ENCODE measurements at places on chromosomes 4 and X.

GRCh38 chrX:114798907-114799306 lies 215.0 kb downstream of the HTR2C start:
- no peak for DNase-seq

DNA sequence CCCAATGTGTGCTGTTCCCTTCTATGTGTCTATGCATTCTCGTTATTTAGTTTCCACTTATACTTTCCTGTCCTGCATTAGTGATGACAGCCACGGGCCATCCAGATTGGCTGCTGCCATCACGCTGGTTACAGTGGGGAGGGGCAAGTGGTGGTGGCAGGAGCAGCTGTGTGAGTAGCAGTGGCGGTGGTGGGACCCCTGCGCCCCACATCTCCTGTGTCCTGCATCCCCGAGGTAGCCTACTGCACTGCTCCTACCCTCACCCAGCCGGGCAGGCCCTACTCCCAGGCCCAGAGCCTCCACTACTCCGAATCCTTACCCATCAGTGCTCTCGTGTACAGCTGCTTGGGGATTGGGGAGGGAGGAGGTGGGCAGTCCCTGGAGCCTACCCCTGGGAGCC lies 798.7 kb upstream of the AGA start:
- no peak for DNase-seq

GRCh38 chr4:2359591-2360395 lies 58.7 kb downstream of the ZFYVE28 start:
- DNase-seq: no peak

DNA sequence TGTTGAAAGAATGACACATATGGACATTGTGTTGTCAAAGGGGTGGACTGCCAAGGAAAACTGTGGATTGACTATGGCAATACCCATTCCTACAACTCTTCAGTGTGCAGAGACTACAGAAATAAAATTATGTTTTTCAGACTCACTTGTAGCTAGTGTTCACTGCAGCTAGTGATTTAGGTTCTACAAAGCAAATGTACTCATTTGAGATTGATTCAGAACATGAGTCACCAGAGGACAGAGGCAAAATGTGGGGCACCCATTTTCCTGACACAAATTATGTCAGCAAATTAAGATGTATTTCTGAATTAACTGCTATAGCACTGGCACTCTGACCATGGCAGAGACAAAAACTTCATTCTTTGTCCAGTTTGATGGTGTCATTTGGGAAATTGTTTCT lies 40.7 kb downstream of the SPCS3 start:
- no peak for DNase-seq

GRCh38 chr4:37995299-37995821 lies 35.2 kb downstream of the PTTG2 start:
- no peak for DNase-seq

DNA sequence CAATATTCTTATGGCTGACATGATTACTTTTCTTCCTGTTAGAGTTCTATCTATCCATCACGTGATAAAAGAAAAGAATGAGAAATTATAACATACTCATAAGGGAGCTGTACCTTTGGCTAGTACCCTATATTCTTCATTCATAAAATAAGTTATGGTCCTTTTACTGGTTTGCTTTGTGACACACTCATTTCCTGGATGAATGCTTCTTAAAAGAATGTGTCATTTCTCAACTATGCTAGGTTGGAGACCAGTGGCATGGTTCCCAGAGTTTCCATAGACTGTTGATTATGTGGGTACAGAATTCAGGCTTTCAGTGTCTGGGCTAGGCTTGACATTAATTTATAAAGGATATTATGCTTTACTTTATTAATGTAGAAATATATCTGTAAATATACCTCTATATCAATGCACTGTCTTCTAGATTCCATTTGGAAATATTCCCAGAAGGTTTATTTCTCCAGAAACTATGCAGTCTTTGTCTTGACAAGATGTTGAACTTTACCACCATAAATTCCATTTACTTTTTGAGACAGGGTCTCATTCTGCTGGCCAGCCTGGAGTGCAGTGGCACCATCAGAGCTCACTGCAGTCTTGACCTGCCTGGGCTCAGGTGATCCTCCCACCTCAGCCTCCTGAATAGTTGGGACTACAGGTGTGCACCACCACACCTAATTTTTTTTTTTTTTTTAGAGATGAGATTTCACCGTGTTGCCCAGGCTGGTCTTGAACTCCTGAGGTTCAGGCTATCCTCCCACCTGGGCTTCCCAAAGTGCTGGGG lies 23.8 kb downstream of the NUDT6 start:
- peak; percentile 79 for DNase-seq

GRCh38 chr4:2636331-2636730 lies 99.9 kb downstream of the FAM193A start:
- no peak for DNase-seq

DNA sequence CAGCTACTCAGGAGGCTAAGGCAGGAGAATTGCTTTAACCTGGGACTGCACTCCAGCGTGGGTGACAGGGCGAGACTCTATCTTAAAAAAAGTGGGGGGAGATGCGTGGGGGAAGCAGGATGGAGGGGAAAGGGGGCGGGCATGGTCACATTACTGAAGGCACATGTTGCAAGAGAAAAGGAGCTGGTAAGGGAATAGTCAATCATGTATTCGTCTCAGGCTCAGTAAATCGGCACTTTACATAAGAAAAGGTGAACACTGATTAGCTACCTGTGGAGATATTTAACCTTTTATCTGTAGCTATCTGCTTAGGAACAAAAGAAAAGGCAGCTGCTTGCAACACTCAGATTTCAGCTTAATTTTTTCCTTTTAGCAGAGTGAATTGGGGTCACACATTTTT lies 132.5 kb downstream of the PLS3 start:
- no peak for DNase-seq

DNA sequence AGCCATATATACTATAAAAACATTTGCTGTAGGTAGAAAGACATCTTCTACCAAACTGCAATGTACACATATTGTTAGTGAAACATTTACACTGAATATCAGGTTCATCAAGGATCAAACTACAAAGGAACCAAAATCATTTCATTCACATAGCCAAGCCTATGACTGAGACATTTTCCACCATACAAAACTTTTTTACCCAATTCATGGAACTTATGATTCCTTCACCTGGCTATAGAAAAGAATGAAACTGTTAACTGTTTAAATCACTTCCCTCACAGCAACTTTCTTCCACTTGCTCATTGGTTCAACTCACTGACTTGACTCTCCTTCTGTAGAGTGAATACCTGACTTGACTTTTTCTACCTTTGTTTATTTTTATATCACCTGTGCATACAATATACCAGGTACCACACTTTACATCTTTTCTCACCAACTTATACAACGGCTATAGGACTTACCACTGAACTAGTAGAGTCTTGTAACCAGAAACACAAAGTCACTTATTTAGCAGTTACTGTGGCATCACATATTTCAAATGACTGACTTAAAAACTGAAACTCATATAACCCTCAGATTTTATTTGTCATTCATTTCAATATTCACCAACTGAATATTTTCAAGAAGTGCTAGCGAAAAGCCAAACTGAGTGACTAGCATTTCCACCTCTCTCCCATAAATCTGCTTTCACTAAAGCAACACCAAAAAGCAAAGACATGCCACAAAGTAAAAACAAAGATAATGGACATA lies 30.9 kb downstream of the CAMK2D start:
- DNase-seq: no peak

GRCh38 chrX:1452516-1453394 lies at the start of gene ASMTL:
TSS of gene ASMTL (minus strand) at chrX:1452909. CDS start at chrX:1452840, 69 bp downstream.
- peak; percentile 80 for DNase-seq

- DNase-seq: peak; percentile 30
Observed at GRCh38 chr4:31366041-31366440, 645.9 kb downstream of the PCDH7 start.

- DNase-seq: no peak
Observed at GRCh38 chr4:85964298-85964697, 395.6 kb downstream of the MAPK10 start.

DNA sequence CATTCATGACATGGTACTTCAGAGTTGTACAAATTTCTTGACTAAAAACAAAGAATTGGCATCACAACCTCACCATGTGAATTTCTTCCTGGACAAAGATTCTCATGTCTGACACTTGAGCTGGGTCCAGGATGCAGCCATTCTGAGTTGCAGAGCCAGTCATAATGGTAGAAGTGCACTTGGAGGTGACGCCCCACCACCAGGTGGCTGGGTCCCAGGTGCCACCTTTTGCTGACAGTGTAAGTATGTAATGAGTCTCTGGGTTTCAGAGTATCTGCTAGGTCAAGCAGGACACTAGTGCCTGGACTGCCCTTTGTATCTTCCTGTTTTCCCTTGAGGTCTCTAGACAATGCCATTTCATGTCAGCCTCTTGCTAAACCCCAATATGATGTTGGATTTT lies 36.6 kb upstream of the WDR1 start:
- DNase-seq: no peak

GRCh38 chr4:113524096-113524495 lies 237.4 kb downstream of the CAMK2D start:
- DNase-seq: no peak

DNA sequence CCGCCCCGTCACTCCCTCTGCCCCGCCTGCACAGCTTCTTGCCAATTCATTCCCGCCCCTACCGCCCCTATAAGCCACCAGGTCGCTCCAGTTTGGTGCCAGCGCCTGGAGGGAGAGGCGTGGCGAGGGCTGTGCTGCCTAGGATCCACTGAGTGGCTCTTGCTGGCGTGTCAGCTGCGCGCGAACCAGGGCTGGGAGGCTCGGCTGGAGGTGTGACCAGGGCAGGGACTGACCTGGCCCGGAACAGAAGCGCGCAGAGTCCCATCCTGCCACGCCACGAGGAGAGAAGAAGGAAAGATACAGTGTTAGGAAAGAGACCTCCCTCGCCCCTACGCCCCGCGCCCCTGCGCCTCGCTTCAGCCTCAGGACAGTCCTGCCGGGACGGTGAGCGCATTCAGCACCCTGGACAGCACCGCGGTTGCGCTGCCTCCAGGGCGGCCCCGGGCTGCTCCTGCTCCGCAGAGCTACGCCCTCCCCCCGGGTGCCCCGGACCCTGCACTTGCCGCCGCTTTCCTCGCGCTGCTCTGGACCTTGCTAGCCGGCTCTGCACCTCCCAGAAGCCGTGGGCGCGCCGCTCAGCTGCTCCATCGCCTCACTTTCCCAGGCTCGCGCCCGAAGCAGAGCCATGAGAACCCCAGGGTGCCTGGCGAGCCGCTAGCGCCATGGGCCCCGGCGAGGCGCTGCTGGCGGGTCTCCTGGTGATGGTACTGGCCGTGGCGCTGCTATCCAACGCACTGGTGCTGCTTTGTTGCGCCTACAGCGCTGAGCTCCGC lies at the start of gene GPR78:
Gene GPR78 (plus strand): TSS at position 72 of the 773 bp plus-strand sequence. CDS start 591 bp downstream, at position 663.
- DNase-seq: no peak
